Activated CD8-positive, alpha-beta T cell treated with anti-CD3 and anti-CD28 coated beads for 36 hours (primary cell): ENCODE measurements at places on chromosomes 7 and 10. TPM values are rescaled to one million over a fixed set of nuclear protein-coding genes. Genes with fewer than 3 reads are reported as not detected.

The INSYN2A gene
- total RNA-seq = not detected

DNA sequence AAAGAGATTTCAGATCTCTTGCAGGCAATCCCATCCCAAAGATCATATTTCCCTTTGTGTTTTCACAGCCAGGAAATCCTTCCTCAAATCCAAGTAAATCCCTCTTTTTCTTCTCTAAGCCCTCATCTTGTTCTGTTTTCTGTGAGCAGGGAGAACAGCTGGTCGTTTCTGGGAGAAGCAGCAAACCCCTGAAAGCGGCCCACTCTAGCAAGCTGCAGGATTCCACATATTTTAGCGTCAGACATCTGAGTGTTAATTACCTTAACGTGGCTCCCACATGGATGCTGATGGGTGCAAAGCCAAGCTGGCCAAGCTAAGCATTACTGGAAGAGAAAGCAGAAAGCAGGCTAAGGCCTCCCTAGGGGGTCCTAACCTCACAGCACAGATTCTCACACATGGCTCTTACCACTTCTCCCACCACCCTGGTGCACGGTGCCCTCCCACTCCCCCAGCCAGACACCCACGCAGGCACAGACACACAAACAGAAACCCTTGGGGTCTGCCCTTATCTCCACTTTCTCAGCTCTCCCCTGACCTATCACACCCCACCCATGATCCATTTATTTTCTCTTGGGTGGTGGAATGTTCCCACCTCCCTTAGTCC is 551.0 kb upstream of the AUTS2 start:
- no peak for DNase-seq

The SPDYE8 gene
- total RNA-seq = not detected

The PON1 gene
- total RNA-seq = not detected
